A673 (cell line): ENCODE measurements at places on chromosomes 4 and X. TPM values are rescaled to one million over a fixed set of nuclear protein-coding genes. Genes with fewer than 3 reads are reported as not detected.

LYAR gene
- total RNA-seq, result 38.3 and 49.3 TPM in 2 replicates

LDB2 gene
- total RNA-seq, result 45.1 and 47.4 TPM in 2 replicates

- DNase-seq, result no peak
Observed at GRCh38 chrX:47960406-47960805, 43.4 kb downstream of the ZNF182 start.

DNA sequence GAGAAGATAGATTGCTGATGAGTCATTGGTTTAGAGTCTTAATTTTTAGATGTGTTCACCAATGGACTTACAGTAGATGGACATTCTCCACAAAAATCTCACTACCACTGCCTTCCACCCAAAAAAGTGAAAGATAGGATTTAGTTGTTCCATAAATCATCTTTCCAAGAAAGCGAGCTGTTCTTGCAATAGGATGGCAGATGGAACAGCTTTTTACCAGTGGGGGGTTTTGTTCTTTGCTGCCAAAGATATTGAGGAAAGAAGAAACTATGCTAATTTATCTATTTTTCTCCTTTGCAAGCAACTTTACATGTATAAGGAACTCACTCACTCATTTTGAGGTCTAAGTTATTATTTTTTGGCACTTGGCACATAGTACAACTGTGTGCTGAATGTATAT, 109.5 kb downstream of the ADGRL3 start:
- DNase-seq, result no peak

DNA sequence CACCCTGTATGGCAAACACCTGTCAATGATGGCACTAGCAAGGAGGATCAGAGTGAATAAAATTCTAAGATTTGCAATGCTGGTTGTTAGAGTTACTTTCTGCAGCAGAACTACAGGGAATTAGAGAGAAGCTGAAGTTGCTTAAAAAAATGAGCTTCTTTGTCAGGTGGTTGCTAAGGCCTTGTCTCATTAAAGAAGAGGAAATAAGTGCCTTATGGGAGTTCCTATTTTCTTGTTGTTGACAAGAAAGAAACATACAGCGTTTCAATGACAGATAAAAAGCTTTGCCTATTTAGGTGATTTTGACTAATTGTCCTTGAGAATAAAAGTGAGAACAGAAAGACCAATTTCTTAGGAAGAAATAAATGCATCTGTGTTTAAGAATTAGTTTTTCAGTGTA, 106.0 kb upstream of the ARHGAP24 start:
- no peak for DNase-seq

DNA sequence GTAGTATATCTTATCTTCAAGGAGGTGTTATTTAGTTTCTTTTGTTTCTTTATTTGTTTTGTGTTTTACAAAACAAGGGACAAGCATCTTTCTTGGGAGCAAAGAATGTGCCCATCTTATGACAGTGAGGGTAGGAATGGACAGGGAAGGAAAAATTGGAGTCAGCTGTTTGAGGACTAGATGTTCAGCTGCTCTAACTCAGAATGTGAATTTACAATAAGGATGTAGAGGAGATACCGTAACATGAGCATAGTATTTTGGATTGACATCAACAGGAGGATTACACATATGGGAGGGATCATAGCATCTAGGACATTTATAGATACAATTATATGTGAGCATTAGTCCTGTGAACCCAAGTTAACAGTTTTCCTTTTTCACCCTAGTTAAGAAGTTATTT, 89.0 kb upstream of the GK2 start:
- DNase-seq, result no peak

DNA sequence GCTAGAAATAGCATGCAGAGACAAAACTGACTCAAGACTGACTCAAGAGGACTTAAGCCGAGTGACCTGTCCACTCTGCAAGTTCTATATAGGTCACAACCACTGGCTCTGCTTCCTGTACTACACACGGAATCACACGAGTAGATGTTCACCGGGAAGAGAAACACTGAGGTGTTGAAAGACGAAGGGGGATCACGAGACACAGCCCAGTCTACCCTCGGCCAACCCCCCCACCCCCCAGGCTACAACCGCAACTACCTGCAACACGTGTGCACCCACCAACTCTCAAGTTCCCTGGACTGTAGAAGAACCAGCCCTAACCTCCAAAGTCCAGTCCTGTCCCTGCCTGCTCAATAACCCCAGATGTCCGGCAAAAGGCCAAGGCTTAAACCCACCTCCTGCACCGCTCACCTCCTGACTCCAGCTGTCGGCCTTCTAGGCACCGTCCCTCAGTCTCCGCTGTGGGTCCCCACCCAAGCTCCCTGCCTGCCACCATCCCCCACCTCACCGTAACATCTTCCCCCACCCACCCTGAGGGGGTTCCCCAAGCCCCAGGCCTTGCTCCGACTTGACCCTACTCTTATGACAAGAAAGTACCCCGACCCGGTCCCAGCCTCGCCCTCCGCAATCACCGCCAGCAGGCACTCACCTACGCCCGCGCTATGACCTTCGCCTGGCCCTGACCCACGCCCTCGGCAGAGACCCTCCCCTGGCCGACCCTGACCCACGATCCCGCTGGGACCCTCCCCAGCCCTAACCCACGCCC, 739 bp downstream of the GAK start:
- no peak for DNase-seq

DNA sequence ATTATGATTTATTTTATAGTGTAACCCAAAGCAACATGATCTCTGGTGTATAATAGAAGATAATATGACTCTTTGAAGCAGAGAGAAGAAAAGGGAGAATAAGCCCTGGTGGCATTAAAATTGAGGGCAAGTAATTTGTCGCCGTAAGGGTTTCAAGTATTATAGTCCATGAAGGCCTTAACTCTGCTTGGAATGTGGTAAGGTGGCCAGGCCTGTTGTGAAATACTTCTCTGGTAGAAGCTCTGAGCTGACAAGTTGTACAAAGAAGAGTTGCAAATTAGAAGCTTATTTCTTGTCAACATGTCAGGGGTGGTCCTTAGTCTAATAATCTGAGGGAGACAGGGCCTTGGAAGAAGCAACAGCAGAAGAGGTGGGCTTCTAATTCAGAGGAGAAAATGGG, 151.7 kb upstream of the HHIP start:
- no peak for DNase-seq

DNA sequence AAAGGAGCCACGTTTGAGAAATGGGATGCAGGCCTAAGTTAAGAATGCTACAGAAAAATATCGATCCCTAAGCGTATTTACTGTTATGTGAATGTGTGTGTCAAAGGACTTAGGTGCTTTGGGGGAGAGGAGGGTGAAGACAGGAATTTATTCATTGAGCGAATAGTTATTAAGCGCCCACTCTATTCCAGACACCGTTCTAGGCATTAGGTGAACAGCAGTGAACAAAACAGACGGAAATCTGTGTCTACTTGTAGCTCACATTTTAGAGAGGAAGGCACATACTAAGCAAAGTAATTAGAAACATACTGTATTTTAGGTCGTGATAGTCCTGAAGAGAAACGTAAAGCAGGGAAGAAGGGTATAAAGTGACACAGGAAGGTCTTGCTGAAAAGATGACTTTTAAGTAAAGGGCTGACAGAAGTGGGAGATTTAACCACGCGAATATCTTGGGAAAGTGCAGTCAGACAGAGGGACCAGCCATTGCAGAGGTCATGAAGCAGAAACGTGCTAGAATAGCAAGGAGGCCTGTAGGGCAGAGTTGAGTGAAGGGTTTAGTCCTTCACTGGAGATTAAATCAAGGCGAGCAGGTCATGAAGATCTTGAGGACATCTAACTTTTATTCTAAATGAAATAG, 541 bp downstream of the AIMP1 start:
- DNase-seq, result no peak

DNA sequence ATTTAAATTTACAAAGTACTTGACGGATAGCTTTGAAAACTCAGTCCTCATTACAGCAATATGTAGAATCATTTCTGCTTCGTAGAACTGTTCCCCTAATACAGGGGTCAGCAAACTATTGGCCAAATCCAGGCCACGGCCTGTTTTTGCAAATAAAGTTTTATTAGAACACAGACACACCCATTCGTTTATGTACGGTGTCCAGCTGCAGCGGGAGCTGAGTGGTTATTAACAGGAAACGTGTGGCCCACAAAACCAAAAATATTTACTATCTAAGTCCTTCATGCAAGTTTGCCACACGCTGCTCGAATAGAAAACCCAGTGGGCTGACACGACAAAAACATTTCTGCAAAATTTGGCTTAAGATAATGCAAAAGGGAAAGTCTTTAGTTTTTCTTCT, 146.5 kb downstream of the AFAP1 start:
- DNase-seq, result no peak

DNA sequence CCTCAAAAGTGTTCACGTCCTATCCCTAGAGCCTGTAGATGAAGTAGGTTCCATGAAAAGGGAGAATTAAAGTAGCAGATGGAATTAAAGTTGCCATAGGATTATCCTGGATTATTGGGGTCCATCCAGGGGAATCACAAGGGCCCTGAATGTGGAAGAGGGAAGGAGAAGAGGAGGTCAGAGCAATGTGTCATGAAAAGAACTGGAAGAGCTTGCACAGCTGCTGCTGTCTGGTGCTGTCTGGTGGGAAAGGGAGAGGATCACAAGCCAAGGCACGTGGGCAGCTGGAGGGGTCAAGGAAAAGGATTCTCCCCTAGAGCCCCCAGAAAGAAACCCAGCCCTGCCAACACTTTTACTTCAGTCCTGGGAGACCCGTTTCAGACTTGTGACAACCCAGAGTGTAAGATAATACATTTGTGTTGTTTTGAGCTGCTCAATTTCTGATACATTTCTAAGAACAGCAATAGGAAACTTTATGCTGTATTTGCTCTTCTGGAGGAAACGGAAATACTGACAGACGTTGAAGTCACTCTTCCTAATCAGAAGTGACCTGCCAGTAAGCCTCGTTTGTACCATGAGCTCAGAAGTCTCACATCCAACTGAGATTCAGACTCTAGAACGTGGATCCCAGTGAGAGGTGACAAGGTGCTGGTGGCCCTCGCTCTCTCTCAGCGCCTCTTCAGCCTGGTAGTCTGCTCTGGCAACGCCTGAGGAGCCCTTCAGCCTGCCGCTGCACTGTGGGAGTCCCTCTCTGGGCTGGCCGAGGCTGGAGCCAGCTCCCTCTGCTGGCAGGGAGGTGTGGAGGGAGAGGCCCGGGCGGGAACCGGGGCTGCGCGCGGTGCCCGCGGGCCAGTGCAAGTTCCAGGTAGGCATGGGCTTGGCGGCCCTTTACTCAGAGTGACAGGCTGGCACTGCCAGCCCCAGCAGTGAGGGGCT, 34.7 kb upstream of the ENPP6 start:
- no peak for DNase-seq

DNA sequence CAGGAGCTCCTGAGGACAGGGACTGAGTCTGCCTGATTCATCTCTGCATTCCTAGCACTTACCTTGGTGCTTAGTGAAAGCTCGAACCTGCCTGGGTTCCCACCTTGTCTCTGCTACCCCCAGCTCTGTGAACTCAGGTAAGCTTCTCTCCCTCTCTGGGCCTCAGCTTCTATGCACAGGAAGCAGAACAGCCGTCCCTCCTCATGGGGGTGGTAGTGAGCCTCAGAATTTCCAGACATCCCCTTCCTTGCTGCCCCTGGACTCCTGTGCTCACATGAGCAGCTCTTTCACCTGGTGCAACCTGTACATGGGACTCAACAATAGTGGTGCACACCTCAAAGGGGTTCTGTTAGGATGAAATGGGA, 50.8 kb downstream of the HTRA3 start:
- DNase-seq, result no peak
